ENCODE measurements at places on chromosomes 12 and 14. TPM values are rescaled to one million over a fixed set of nuclear protein-coding genes. Genes with fewer than 3 reads are reported as not detected.

The TCL1B gene
- 11.5 TPM for polyA plus RNA-seq

The CMA1 gene
- not detected for polyA plus RNA-seq

The DDN gene
- 0.14 TPM for polyA plus RNA-seq

The MAP3K12 gene
- polyA plus RNA-seq = 54.1 TPM

The GPR68 gene
- 1.1 TPM for polyA plus RNA-seq

The OAS2 gene
- polyA plus RNA-seq = not detected

The YAF2 gene
- 0.75 TPM for polyA plus RNA-seq

The MED6 gene
- 33.1 TPM for polyA plus RNA-seq

The C12orf42 gene
- 0.05 TPM for polyA plus RNA-seq

The SERPINA5 gene
- polyA plus RNA-seq = 1.8 TPM

The HOMEZ gene
- polyA plus RNA-seq = 12.3 TPM

The ITGA5 gene
- polyA plus RNA-seq = 17.7 TPM

The LTB4R2 gene
- 5.3 TPM for polyA plus RNA-seq

The CLEC6A gene
- polyA plus RNA-seq = not detected

The PRH2 gene
- polyA plus RNA-seq = 0.16 TPM

The TBX5 gene
- polyA plus RNA-seq = not detected

The PROX2 gene
- 0.03 TPM for polyA plus RNA-seq

The KRT85 gene
- not detected for polyA plus RNA-seq

The PZP gene
- polyA plus RNA-seq = 0.08 TPM

The DACT1 gene
- polyA plus RNA-seq = 4.7 TPM

The MIPOL1 gene
- polyA plus RNA-seq = 1.3 TPM

The NYNRIN gene
- polyA plus RNA-seq = 15.2 TPM

The TMCC3 gene
- 1.1 TPM for polyA plus RNA-seq

The NXPH4 gene
- 0.92 TPM for polyA plus RNA-seq

The TRIM9 gene
- 2.4 TPM for polyA plus RNA-seq
